ENCODE measurements at places on chromosomes 2 and 18. TPM values are rescaled to one million over a fixed set of nuclear protein-coding genes. Genes with fewer than 3 reads are reported as not detected.

SLC4A3 gene
- polyA plus RNA-seq: 8.2 TPM

FLACC1 gene
- polyA plus RNA-seq: 1.4 TPM

SCN3A gene
- polyA plus RNA-seq: 0.84 TPM

GRCh38 chr2:13745330-13745729 is 887.2 kb upstream of the LRATD1 start:
- no peak for DNase-seq

DNA sequence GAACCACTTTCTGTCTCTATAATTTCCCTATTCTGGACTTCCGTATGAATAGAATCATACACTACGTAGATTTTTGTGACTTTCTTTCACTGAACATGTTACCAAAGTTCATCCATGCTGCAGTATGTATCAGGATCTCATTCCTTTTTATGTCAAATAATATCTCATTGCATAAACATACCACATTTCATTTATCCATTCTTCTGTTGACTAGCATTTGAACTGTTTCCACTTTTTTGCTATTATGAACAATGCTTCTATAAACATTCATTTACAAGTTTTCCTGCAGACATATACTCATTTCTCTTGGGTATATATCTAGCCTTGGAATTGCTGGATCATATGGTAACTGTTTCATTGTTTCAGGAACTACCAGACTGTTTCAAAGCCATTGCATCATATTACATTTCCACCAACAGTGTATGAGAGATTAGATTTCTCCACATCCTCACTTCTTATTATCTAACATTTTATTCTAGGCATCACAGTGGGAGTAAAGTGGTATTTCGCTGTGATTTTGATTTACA is 186.2 kb downstream of the DYM start:
- DNase-seq: no peak

DNA sequence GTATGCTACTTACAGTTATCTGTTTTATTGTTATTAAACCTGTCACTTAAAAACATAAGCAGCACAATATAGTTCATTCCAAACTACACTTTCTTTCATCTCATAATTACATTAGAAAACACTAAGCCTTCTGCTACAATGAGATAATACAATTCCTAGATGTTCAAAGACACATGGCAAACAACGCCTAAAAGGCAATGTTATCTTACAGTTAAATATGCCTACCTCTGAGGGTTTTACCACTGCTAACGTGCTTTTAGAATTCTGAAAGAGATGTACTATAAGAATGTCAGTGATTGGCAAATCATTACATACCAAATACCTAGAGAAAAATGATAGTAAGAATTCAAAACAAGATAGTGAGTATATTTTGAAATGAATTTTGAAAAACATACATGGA is 46.8 kb upstream of the SPOPL start:
- no peak for DNase-seq

DNA sequence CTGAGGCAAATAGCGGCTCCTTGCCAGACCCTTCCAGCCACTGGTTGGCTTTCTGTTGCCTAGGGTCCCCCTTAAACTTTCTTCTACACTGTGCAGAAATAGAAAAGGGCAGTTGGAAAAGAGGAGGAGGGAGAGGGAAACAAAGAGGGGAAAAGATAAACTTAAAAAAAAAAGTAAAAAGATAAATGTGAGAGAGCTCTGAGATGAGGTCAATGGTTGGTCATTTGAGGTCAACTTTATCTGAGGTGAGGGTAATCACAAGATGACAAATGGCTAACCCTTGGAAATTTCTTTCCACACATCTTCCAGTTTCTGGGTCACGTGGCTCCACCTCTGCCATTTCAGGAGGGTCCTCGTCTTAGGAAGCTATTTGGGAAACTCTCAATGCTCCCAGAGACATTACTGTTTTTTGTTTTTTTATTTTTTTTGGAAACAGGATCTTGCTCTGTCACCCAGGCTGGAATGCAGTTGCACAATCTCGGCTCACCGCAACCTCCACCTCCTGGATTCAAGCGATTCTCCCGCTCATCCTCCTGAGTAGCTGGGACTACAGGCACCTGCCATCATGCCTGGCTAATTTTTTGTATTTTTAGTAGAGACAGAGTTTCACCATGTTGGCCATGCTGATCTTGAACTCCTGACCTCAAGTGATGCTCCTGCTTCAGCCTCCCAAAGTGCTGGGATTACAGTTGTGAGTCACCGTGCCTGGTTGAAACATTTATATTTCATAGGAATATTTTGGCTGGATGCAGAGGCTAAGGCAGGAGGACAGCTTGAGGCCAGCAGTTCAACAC is 199.9 kb downstream of the TGIF1 start:
- DNase-seq: no peak

GRCh38 chr2:232873909-232874641 is 4.0 kb downstream of the SNORC start:
- DNase-seq: no peak

All from right renal pelvis (tissue), 4 donors.